ENCODE measurements at places on chromosomes 2 and 18.

DNA sequence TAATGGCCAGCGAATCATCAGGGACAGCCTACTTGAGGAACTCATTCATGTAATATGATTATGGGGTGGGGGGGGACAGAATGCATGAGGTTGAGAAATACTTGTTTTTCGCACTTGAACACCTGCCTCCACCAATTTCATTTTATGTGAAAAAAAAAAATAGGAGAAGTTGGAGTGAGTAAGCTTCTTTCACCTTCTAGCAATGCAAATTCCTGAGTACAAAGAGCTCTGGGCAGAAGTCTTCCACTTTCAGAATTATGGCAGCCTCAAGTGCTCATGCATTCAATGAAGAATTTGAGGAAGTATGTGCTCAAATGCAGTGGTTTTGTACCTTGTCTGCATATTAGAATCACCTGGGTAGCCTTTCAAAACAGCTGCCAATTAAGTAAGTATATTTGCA, 40.1 kb upstream of the GPD2 start:
- no peak for DNase-seq

DNA sequence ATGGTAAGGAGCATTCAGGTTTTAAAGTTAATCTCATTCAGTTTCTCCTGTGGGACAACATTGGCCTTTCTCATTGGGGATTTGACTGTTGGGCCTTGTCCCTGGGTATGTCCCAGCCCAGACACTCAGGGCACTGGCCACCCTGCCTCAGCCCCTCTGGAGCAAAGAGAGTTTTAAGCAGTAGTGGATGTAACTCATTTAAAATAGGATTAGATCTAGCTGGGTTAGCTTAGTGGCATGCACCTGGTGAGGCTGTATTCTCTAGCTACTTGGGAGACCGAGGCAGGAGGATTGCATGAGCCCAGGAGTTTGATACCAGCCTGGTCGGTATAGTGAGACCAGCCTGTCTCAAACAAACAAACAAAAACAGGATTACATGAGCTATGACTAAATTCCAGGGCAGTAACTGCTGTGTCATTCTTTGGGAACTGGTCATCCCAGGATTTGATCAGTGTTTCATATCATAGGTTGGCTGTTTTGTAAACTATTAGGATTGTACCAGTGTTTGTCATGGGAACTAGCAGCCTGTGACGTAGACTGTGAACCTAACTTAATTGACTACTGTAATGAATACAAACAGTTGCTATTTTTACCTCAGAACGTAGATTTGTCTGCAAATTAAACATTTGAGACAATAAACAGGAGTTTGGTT, 12.5 kb downstream of the INPP4A start:
- no peak for DNase-seq

DNA sequence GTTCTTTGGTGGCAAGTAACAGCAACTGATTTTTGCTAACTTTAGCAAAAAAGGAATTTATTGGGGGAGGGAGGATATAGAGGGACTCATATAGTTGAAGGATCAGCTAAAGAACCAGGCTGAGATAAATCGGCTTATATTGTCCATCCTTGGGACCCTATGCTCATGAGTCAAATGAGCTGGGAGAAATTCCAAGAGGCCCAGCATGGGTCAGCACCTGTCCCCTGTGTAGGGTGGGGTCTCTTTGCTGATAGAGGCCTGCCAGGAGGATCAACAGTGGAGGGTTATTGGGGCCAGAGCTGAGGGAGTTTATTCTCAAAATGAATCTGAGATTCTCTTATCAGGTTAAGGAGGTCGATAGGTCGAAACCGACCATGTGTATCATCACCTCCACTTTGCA, 97.2 kb downstream of the VAPA start:
- DNase-seq = no peak

- DNase-seq = no peak
These were observed 142.3 kb upstream of the ITGA6 start for GRCh38 chr2:172285010-172285621.

DNA sequence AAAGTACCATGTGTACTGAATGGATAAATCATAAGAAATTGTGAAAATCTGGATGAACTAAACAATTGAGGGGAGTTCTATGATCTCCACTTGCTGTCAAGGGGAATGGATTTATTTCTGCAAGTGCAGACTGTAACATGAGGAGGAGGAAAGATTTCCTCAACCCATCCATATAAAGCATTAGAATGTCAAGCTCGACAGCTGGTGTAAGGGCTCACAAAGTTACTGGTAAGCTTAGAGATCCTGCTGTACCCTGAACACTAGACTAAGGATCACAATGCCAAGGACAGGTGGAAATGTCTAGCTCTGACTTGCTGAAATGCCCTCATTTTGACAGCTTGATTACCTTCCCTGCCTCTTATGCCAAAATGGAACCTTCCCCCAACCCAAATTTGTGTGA, 125.3 kb downstream of the TCF4 start:
- no peak for DNase-seq

GRCh38 chr2:28755421-28755820, 3.8 kb downstream of the PPP1CB start:
- no peak for DNase-seq

DNA sequence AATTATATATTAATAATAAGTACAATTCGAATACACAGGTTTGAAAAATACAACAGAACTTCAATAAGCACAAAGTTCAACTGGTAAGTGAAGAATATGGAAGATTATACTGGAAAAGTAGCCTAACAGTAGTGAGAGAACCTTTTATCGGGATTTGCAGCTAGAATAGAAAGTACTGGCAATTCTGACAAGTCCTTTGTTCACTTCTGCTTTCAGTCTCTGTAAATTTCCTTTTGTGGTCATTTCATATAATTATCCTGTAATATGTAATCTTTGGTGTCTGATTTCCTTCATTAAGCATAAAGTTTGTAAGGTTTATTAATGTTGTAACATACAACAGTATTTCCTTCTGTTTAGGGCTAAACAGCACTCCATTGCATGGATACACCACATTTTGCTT, 67.2 kb downstream of the CUL3 start:
- no peak for DNase-seq

GRCh38 chr2:136310005-136310495, 192.1 kb upstream of the CXCR4 start:
- no peak for DNase-seq

DNA sequence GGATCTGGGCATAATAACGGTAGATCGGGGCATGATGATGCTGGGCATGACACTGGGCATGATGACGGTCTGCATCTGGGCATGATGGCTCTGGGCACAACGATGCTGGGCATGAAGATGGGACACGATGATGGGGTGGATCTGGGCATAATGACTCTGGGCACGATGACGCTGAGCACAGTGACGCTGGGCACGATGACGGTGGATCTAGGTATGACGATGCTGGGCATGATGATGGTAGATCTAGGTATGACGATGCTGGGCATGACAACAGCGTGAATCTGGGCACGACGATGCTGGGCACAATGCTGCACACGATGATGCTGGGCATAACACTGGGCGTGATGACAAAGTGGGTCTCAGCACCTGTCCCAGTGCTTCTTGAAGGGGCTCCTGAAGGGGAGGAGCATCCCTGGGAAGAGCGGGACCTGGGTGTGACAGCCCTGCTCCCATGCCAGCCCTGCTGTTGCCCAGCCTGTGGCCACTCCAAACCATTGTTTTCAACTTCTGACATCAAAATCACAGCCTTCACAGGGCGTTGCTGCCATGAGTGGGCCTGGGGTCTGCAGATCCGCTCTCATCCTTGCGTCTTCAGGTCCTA, 30.4 kb upstream of the ALLC start:
- DNase-seq = peak; percentile 62

DNA sequence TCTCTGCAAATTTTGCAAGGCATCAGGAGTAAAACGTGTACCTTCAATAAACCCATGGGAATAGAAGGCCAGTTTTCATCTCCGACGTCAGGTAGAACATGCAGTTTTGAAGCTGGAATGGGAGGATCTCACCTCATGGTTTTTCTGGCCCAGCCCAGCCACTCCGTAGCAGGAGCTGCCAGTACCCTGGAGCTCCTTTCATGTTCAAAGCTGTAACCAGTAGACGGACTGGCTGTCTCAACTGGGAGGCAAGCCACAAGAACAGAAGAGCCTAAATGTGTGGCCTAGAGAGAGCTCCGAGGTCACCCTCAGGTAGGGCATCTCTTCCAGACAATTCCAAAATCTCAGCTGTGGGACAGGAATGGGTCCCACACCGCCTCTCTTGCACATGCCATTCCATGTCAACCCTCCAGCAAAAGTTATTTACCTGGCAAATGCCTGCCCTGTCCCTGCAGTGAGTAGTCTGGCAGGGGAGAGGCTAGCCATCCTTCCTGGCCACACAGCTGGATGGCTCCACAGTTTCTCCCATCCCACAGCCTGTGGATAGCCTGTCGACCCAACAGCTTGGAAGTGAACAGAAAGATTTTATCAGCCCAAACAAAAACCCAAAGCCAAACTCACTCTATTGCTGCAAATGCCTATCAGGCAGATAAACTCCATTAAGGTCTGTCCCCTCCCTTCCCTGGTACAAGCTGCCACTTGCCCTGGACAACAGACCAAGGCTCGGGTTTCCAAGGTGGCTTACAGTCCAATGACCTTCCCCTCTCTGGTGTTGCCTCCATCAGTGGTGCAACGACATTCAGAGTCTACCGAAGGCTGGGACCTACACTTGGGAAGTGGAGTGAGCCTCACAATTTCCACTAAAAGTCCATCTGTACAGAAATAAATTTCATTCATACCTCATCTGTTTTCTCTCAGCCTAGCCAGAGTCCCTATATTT, 27.8 kb downstream of the CRACDL start:
- peak; percentile 57 for DNase-seq

- DNase-seq = no peak
These were observed 106.5 kb upstream of the CHRNA1 start for GRCh38 chr2:174870787-174871186.

DNA sequence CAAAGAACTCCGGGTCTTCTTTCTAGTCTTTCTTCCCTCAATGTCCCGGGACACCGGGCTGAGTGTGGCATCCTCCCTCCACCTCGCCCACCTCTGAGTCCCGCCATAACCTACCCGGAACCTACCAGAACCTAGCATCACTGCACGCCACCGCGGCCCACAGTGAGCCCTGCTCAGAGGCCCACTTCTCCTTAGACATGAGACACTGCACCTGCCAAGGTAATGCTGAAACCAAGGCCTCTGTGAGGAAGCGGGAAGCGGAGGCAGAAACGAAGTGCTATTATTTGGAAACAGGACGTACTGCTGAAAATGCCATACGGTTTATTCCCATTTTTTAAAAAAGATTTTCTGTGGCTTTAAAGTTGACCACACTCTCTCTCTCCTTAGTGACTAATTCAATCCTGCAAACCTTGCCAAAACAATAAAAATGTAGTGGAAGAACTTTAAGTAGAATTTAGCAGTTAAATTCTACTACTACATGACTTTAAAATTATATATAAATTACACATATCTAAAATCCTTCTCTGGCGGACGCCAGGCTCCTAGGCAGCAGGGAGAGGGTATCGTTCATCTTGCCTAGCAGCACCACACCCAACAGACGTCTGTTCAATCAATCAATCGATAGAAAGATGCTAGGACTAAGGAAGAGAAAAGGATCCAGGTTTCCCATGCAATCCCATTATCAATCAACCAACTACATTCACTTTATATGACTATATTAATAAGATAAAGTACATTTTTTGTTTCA, 82.0 kb downstream of the ZNF516 start:
- no peak for DNase-seq

GRCh38 chr2:150028322-150028721, 440.7 kb upstream of the MMADHC start:
- no peak for DNase-seq

- DNase-seq = no peak
These were observed 3.7 kb upstream of the MFSD6 start for GRCh38 chr2:190404487-190404886.

GRCh38 chr2:196314157-196314556, 142.8 kb upstream of the STK17B start:
- no peak for DNase-seq

Data from posterior vena cava (tissue), 2 donors.